Hippocampal formation (tissue), 2 donors: ENCODE measurements at places on chromosomes 6 and 20.

DNA sequence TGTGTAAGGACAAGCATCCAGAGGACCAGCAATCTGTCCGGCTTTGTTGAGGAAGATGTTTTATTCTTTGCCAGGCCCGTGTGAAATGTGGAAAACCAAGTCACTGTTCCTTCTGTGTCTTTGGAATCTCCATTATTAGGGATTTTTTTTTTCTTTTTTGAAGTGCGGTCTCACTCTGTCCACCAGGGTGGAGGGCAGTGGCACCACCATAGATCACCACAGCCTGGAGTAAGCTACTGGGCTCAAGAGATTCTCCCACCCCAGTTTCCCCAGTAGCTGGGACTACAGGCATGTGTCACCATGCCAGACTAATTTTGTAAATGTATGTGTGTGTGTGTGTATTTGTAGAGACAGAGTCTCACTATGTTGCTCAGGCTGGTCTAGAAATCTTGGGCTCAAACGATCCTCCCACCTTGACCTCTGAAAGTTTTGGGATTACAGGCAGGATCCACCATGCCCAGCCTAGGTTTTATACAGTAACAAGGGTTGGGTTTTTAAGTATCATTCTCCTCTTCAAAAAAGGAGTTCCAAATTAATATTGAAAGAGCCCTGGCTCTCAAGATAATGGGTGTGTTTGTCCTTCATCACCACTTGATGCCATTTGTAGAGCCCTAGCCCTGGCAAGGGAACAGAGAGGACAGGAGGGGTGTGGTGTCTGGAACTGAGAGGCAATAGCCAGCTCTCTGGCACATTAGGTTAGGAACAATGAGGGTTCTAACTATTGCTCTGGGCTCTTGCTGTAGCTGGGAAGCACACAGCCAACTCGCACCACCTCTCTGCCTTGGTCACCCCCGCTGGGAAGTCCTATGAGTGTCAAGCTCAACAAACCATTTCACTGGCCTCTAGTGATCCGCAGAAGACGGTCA lies 3.1 kb downstream of the LAMP5 start:
- no peak for DNase-seq

DNA sequence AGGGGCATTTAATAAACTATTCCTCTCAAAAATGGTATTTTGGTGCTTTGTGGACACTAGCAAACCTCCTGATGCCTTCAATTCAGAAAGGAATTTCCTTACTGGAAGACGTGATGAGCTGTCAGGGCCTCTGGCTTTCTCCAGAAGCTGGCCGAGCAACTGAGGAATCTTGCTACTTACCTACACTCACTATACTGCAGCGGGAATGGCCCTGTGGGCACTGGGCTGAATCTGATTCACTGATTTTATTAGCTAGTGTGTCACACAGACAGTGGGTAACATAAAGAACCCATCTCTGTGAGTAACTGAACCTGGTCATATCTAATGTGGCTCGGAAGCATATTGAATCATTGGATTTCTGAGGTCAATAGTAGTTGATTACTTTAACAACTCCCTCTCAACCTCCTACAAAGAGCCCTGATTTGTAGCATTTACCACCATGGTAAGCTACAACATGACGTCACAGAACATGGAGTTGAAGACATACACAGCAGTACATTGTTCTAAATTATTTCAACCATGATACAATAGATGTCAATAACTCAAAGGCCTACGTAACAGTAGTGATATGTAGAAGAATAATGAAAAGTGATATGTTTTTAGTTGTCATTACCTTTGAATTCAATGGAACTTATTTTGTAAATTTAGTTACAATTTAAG lies 232.1 kb downstream of the SYNE1 start:
- no peak for DNase-seq

GRCh38 chr6:28948782-28949486 lies 25.1 kb upstream of the TRIM27 start:
- DNase-seq = no peak

DNA sequence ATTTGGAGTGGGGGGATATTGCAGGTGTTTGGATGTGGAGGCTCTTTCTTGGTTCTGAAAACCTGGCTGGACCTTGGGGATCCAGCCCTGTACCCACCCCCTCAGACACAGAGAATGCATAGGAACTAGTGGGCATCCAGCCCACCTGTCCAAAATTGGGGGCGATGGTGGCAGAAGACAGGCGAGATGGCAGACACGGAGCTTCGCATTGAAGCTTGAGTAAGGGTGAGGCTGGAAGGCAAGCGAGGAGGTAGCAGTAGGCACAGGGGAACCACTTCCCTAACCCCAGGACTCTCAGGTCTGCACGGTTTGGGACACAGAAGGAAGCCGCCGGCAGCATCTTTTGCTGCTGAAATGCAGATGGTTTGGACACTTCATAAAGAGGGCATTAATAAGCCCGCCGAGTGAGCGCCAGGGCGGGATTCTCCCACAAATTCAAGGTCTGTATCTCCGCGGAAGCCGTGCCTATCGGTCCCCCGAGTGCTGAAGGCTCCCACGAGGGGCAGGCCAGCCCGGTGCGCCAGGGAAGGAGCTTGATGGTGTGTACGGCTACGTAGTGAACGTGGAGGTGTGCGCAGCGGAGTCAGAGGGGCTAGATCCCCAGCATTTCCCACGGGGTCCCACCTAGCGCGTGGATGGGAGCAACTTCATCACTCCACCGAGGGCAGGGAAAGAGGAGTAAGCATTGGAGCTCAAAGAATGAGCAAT lies 1.6 kb upstream of the FOXA2 start:
- no peak for DNase-seq

- DNase-seq = no peak
These were observed 1956.6 kb upstream of the DEFB115 start for GRCh38 chr20:29300579-29301551.

DNA sequence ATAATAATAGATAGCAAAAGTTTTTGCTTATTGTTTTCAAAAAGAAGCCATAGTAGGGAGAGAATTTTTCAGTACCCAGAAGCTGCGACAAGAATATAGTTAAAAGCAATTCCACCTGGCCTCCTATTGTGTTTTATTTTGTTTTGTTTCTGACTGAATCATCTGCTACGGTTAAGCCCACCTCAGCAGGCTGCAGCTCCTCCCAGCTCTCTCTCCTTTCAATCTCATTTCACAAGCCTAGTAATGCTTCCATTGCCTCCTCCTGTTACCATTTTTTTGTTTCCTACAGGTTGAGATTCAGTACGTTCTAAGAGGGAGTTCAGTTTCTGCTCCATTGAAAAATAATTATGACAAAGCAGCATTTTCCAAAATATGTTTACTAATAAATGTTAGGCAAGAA lies 77.9 kb downstream of the PCSK2 start:
- no peak for DNase-seq

DNA sequence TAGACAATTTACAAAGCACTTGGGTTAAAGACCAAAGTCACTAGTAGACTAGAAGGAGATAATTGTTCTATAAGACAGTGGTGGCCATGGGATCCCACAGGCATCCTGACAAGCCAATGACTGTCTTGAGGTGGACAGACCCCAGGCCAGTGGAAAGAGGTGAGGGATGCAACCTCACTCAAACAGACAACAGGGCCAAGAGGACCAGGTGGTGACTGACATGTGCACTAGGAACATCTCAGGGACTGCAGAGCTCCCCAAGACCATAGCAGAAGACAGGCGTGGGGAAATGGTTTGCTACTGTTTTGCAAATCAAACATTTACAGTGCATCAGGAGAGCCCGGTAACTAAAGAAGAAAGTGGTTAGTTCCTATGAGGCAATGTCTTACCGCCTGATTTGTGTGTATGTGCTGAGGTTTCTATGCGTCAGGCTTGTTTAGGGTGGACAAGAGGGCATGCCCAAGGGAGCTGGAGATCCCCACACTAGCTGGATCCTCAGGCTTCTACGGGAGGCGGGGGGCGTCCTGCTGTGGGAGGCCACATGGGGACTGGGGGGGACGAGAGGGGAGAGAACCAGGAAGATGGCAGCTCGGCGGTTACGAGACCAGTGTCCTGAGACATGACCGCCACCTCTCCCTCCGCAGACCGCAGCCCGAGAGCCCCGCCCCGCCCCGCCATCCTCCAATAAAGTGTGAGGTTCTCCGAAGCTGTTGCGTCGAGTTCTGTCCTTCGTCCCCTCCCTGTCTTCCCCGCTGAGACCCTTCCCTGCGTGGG lies 623 bp upstream of the MRPS26 start:
- DNase-seq = no peak

DNA sequence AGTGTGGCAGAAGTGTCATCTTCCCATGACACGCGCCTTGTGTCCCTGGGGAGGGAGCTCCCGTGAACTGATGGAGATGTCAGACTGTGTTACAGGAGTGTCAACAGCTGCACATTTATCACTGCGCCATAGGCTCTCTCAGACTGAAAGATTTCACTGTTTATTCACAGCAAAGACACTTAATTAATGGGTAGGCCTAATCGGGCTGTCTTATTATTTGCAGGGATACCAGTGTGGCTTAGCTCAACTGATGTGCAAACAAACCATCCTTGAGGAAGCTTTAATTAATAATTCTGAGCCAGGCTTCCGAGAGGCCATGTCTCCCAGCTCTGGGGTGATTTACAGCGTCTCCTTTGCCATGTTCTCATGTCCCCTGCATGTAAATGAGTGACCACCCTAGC lies 771.0 kb downstream of the QKI start:
- peak; percentile 6 for DNase-seq

DNA sequence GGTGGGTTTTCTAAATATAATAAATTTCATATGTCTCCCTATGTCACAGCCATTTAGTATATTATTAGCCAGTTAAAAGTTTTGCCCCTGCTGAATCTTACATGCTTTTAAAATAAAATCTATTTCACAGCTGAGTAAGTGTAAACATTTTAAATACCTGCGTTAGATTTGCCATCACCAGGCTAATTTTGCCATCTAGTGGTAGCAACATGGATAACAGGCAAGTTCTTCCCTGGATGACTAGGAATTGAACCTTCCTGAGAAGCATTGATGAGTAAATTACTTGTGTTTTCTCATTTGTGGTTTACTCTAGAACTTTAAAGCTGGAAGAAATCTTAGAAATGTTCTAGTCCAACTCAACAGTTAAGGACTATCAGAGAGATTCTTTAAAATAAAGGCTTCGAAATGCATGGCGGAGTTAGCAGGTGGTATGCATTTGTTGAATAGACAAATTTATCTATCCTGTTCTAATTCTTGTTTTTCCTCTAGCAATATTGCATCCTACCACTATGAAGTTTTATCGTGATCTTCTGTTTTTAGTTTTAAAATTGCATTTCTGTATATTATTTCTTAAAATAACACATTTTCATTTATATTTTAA lies 2.6 kb downstream of the PRSS35 start:
- peak; percentile 79 for DNase-seq

- DNase-seq = no peak
These were observed 121.5 kb upstream of the ARG1 start for GRCh38 chr6:131451321-131452144.

DNA sequence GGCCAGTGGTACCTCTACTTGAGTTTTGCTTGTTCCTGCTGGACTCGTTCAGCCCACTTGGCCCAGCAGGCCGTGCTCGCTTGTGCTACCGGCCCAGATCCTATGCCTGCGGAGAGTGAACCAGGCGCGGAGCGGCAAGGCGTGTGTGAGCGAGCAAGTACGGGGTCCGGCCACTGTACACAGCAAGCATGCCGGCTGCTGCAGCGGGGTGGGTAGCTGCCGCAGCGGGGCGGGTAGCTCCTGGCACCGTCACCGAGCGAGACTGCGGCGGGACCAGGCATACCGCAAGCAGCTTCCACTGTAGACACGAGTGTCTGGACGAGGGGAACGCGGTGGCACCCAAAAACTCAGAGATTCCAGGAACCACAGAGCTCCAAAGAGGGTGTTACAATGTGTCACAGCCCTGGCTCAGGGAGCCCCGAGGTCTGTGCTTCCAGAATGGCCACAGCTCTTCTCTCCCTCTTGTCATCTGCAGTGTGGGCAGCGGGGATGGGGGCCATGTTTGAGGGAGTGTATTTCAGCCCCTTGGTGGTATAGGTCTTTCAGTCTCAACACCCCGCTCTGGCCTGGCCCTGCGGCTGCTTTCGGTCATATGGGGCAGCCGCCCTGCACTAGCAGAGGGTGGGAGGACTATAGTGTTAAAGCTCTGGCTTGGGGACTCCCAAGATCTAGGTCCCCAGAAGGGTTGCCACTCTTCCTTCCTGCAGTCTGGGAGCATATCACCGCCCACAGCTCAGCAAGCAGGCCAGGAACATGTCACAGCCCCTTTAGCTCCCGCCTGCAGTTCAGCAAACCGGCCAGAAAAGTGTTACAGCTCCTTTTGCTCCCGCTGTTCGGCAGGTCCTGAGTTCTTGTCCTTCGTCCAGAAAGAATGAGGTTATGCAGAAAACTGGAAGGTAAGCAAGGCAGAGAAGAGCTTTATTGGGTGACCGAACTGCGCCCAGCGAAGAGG lies 6.1 kb upstream of the RWDD1 start:
- no peak for DNase-seq

- no peak for DNase-seq
These were observed 92.0 kb downstream of the LY86 start for GRCh38 chr6:6680526-6680925.

DNA sequence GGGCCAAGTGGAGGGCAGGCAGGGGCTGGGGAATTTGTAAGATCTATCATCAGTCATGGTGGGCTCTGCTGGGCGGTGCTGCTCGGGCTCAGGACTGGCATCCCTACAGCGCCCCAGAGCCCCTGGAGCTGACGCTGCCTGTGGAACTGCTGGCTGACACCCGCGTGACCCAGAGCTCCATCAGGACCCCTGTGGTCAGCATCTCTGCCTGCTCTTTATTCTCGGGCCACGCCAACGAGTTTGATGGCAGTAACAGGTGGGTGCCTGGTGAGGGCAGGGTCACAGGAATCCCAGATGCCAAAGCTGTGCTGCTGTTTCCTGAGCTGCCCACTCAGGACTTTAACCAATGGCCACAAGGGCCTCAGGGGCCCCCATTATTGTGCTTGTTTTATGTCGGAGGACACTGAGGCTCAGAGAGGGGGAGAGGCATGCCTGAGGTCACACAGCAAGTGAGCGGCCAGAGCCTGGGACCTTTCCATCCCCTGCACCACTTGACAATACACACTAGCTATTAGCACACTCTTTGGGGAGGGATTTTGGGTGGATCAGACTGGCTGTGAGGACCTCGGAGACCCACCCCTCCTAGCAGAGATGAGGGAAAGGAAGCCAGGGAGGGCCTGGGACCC lies 6.3 kb downstream of the BPIFB2 start:
- no peak for DNase-seq

DNA sequence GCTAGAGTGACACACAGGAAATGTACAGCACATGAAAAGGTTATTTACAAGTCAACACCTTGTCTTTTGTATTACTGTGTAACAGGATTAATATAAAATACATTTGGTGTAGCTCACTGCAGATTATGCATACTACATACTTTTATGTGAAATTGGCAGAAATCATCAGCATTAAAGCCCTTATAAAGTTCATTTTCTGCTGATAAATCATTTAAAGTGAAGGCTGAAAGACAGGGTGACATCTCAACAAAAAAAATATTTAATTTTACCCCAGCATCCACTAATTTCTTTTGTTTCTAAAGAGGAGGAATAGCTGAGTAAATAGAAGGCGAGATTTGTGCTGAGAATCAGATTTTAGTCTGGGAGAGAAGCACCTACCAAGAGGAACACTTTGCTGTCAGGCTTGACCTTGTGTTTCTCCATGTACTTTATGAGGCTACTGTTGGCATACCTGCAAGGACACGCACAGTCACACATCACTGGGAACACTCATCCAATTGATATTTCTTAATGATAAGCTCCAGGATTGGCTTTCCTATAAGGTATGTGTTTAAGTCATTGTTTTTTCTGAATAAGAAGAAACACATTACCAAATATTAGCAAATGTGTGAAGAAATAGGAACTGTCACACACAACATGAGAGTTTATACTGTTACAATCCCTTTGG lies 146.6 kb upstream of the SLC22A16 start:
- DNase-seq = no peak
